ENCODE measurements at places on chromosomes 2 and 18.
A peak's percentile ranks its signal among the peaks of the same experiment; 100 is the strongest.

DNA sequence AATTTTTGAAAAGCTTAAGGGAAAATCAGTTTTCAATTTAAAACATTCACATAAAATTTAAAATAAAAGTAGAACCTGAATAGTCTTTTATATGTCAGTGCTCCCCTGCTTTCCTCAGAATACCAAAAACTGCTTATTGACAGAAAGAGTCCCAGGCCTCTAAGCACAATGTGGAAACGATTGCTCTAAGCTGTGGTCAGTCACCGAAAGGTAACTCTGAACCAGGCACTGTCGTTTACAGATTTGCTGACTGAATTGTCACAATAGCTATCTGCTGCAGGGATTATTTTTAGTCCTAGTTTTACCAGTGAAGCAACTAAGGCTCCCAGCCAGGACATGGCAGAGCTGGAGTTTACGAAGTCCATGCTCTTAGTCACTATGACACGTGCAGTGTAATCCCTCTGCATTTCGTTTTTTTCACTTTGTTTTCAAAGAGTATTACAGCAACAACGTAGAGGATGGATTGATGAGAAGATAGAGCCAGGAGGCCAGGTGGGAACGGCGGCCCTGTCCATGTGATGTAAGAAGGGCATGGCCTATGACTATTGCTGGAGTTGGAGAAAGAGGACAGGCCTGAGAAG, 28.1 kb upstream of the TMEM247 start:
- DNase-seq = no peak

DNA sequence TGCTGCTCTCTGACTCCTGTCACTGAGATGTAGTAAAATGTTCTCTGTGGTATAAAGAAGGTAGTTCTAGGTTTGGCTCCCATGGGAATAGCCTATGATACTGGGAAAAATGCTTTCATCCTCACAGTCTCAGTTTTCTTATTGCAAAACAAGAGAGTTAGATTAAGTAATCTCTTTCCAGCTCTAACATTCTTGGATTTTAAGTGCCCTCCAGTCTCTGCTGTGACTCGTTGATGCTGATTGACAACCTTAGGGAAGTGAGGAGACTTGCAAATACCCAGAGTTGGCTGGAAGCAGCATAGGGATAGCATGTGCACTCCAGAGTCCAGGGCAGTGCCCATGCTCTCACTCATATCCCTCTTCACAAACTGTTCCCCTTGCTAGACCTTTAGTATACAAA, 534.9 kb downstream of the SLC4A3 start:
- DNase-seq = no peak

DNA sequence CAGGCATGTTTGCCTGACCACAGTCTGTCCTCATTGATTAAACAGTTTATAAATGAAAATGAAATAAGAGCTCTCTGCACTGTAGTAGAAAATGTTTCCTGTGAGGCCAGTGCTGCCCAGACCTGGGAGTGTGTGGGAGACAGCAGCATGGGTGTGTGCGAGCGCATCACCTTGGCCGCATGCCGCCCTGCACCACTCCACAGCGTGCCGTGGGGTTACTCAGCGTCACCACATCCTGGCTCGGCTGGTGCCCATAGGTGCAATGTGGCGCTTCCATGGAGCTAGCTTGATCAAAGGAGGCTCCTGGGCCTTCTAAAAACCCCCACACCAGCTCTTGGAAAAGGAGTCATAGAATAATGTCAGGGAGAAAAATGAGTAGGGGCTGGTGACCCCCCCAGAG, 76.0 kb upstream of the EPC2 start:
- no peak for DNase-seq

DNA sequence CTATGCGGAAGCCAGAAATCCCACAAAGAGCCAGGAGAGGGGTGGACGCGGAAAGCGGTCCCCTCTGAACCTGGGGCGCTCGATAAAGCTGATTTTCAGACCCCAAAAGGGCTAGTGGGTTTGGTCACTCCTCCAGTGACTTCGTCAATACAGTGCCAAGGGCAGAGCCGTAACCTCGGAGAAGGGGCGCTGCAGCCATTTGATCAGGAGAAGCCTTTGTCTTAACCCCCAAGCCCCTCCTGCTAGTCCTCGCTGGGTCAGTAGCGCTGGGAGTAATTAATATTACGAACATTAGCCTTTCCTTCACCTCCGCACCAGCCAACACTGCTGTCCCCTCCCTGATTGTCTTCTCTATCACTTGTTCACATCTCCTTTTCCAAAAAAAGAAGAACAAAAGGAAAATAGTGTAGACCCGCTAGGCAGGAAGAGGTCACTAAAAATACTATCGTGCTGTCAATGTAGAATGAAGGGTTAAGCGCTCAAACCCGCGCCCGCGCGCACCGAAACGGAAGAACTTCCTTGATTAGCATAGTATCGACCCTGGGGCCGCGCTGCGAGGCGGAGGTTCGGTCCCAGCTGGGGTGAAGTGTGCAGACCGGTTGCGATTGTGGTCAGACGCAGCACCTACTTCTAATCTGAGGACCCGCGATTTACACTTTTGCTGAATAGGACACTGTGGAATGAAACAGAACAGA, 63.2 kb upstream of the MAPRE2 start:
- peak; percentile 67 for DNase-seq

GRCh38 chr18:49994410-49994809, 181.1 kb upstream of the ACAA2 start:
- DNase-seq = no peak

- DNase-seq = no peak
Measured at GRCh38 chr18:8741532-8741931, 36.2 kb downstream of the MTCL1 start.

DNA sequence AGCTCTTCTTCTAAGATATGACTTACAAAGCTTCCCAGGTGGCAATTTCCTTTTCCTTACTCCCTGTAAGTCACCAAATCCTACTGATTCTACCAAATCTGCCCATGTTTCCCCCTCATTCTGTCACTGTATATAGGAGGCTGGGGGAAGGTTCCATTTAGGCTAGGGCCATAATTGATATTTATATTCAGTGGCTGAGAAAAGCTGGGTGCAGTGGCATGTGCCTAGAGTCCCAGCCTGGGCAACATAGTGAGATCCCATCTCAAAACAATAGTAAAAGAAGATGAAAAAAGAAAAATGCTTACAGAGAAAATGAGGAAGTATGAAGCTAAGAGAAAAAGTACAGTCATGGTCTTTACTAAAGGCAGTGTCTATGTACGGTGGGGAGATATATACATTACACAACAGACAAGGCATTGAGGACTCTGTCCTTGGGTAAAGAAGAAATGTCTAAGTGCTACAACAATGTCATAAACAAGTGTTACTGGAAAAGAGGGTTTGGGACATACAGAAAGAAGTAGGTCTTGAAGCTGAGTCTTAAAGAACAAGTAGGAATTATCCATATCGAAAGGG, 4.8 kb downstream of the CWC22 start:
- DNase-seq = no peak

GRCh38 chr18:49728542-49728941, 84.8 kb downstream of the ACAA2 start:
- DNase-seq = no peak

GRCh38 chr2:218780851-218781690, 876 bp upstream of the CYP27A1 start:
- DNase-seq = no peak

Data from CD4-positive, CD25-positive, alpha-beta regulatory T cell (primary cell).